ENCODE measurements at places on chromosomes 6 and 20.

DNA sequence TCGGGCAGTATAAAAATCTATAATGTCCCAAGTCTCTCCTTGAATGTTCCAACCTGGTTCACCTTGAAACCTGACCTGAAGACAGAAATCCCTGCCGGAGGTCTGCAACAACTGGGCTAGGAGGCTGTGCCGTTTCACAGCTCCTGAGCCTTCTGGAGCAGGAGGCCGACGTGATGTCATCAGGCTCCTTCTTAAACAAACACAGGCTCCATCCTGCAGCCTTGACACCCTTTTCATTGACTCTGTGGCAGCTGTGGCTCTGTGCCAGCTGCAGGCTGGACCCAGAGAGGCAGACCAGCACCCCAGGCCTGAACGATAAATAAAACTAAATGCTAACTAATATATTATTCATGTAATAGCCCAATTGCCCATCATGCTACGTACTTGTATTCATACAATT lies 483.9 kb downstream of the CD83 start:
- DNase-seq: no peak

DNA sequence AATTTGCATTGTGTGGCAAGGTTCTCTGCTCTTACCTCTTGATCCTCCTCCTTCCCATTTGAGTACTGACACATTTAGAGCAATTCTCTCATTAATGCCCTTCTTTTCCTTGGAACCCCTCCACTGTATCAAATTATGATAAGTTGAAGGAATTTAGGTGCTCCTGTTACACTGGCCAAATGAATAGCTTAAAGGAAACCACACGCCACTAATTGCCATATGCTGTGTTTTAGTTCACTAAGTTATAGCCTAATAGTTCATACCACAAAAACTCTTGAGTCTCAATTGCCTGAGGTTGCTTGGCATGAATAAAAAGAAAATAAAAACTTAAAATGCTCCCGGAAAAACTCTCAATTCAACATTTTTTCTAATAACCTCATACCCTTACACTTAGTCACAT lies 1239.3 kb downstream of the EPHA7 start:
- no peak for DNase-seq

DNA sequence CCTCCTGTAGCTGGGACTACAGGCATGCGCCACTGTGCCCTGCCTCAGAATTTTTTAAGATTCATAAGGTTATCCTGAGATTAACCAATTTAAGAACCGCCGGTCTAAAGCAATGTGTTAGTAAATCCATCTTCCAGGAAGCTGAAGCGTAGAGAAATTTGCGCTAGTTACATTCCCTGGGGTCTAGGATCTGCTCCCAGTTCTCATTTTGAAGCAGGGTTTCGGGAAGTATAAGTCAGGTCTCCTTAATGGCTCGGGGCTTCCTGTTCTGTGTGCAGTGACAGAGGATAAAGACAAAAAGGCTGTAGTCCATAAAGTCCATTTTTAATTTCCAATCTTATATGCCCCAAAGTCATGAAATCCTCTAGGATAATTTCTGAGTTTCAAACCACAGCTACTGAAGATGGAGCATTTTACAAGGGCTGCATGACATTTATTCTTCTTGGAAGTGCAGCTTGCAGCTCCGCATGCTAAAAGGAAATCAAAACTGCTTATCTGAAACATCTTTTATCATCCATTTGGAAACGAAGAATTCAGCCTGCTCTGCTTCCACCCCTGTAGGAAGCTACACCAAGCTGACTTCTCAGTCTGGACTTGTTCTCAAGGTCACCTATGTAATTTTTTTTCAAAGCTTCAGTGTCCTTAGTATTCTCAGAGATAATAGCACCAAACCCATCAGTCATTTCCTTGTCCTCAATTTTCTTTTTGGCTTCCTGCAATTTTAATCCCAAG lies 326.1 kb downstream of the PRL start:
- no peak for DNase-seq

DNA sequence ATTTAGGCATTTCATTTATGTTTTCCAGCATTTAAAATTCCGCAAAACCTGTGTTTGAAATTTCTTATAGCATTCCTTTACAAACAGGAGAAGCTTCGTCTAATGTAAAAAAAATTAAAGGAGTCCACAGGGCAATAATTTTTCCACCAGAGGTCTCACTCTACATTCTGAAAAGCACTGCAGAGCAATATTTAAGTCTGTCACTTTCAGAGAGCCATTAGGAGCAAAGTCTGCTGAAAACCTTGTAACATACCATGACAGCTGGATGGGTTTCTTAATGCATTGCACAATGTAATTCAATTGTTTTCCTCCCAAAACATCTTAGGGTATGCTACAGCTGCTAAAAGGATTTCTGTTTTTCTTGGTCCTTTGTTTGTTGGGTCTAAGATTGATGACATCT lies 18.0 kb downstream of the BAG2 start:
- peak; percentile 28 for DNase-seq

DNA sequence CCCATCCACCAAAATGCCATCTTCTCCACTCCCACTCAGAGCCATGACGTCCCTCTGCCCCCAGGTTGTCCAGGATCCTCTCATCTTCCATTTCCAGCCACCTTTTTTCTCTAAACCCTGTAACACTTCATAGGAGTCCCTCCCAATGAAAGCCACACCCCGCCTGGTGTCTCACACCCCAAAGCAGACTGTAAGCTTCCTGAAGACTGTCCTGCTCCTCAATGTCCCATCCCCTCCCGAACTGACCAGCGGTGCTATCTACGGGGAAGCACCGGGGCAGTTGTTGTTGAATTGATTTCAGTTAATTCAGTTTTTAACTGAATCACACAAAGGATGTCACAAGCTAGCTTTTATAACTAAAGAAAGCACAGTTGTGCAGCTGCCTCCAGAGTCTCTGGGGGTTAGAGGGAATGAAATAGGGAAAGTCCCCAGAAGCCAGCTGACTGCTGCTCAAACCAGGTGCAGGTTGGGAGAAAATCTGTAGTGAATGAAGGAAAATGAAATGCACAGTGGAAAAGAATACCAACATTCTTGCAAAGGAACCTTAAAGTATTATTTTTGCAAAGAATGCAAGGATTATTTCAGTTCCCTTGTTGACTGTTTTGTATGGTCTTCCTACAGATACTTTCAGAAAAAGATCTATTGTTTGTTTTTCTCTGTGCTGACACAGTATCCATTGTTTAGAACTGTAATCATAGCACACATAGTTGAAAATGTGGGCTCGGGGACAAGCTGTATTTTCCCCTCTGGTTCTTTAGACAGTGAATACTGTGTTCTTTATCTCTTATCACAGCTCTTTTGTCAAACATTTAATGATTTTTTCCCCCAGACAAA lies 222.6 kb upstream of the QKI start:
- DNase-seq: no peak

DNA sequence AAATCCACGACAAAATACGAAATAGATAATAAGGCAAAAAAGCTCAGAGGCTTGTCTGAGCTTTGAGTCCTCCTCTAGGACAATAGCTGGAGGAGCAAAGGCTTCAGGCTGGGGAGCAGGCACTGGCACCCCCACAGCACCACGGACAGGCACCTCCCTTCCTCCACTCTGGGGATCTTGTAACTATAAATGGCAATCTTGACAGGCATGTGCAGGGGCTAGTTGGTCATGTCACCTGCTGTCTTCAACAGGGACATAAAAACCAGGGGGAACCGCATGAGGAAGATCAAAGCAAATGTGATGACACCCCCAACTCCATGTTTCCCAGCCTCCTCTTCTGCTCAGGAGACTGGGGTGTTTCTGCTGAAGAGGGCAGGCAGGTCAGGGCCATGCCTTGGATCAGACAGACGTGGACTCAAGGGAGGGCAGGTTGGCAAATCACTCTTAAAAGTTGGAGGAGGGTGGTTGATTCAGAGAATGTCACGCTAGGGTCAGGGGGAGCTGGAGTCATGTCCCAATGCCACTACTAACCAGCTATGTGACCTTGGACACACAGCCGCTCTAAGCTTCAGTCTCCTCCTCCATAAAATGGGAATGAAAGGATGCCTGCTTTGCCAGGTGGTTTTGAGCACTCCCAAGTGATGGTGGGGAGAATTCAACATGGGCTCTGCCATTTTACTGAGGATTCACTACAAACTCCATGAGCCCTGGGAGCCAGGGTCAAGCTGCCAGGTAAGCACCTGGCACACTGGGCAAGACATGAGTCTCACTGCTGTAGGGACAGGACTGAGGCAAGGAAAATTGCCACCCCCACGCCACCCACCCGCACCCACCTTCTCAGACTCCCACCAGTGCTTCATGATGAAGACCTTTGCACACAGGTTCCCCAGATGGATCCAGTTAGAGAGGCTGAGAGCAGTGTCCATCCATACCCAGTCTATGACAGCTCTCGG lies 48.0 kb downstream of the NPEPL1 start:
- no peak for DNase-seq

DNA sequence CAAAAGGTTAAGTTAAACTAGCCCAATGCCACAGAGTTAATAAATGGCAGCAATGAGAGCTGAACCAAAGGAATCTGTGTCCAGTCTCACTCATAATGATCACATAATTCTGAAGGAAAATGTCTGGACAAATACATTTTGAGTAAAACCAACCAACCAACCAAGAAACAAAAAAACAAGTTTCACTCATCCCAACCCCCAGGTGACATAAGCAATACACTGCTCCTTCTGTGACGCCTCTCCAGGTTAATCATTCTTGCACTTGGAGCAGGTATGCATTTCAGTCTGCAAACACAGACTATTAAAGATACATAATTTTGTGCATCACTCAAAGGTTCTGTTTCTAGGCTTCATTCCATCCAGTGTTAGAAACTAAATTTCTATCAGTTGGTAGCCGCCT lies 35.2 kb upstream of the MC3R start:
- no peak for DNase-seq

GRCh38 chr6:107656401-107656800 lies 166.5 kb downstream of the SOBP start:
- DNase-seq: no peak

DNA sequence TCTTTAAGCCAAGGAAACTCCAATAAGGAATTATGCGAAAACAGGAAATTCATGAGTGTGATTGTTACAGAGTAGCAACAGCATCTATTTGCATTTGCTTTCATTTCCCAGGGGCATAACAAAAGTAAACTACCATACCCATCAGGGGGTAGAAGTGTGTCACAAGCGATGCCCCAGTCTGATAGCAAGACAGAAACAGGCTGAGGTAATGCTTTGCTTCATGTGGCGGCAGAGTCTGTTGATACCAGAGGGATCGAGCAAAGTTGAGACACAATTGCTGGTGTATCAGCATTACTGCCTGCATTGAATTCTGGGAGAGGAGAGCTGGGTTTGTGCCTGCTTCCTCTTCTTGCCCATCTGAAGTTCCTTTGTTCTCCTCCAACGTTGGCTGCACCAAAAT lies 51.2 kb upstream of the LYRM2 start:
- DNase-seq: no peak

GRCh38 chr6:167559675-167560479 lies 235.0 kb downstream of the TTLL2 start:
- no peak for DNase-seq

DNA sequence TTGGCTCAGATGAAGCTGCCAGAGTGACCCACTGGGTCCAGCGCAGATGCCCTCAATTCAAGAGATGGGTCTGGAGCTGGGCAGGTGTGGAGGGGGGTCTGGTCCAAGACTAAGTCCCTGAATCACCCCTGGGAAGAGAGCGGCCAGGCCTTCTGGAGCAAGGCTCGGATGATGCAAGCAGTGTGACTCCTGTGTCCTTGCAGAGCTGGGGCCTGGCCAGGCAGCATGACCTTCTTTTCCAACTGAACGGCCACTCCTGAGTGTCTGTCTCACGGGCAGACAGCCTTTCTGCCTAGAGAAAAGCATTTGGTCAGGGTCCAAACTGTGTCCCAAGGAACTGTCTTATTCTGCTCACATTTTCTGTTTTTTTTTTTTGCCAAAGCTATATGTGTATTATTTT lies 42.6 kb upstream of the FNDC1 start:
- DNase-seq: no peak

DNA sequence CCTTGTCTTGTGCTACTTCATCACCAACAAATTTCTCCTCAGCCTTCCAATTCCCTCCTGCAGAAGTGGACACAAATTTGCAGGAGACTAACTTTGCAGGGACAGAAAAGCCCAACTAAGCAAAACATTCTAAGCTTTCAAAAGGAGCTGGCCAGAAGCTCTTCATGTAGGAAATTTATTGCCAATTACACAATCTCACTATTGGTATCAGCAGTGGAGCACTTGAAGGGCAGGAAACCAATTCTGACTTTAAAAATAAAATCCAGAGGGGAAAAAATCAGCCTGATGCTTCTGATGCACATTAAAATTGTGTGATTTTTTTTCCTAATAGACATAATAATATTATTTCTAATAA lies 193.3 kb downstream of the LY86 start:
- DNase-seq: no peak

DNA sequence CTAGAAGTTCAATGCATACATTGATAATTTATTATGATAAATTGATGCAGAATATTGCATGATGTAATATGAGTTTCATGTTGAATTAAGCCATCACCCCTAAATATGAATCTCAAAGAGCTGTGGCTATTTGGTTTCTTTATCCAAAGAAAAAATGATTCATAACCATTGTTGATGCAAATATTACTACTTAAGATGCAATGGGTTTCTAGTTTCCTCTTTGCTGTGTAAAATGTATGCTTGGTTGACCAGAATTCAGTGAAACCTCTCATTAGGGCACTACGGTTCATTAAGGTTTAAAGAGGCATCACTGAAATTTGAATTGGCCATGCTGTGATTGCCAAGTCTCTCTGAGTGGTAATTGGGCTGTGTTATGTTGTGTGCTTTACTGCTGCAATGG lies 492.5 kb upstream of the FLRT3 start:
- no peak for DNase-seq

DNA sequence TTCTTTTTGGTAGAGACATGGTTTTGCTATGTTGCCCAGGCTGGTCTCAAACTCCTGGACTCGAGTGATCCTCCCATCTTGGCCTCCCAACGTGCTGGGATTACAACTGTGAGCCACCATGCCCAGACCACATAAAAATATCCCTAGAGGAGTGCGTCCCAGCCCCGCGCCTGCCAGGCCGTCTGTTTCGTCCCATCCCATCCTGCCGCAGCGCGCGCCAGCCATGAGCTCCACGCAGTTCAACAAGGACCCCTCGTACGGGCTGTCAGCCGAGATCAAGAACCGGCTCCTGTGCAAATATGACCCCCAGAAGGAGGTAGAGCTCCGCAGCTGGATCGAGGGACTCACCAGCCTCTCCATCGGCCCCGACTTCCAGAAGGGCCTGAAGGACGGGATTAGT lies 16.6 kb upstream of the AMD1 start:
- DNase-seq: no peak

DNA sequence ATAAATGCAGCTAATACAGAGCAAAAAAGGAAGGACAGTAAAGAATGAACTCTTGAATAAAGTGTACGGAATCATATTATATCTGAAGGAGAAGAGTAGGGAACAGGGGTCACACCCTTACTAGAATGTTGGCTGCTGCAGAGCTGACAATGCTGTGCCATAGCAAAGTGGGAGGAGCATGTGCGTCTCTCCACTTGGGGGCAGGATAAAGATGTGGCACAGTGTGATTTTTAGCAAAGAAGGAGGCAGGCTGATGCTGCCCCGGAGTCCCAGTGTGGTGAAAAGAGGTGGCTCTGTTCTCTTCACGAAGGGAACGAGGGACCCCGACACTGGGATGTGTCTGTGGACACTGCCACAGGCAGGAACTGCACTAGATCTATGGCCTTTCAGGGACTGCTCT lies 67.5 kb downstream of the INSM1 start:
- DNase-seq: no peak
